ENCODE measurements at places on chromosomes 13 and 19. TPM values are rescaled to one million over a fixed set of nuclear protein-coding genes. Genes with fewer than 3 reads are reported as not detected.

- DNase-seq, result no peak
These were observed 151.6 kb upstream of the FREM2 start for GRCh38 chr13:38535261-38535660.

ZNF730 gene
- total RNA-seq, result 2.5 TPM

SYCN gene
- not detected for total RNA-seq

DNA sequence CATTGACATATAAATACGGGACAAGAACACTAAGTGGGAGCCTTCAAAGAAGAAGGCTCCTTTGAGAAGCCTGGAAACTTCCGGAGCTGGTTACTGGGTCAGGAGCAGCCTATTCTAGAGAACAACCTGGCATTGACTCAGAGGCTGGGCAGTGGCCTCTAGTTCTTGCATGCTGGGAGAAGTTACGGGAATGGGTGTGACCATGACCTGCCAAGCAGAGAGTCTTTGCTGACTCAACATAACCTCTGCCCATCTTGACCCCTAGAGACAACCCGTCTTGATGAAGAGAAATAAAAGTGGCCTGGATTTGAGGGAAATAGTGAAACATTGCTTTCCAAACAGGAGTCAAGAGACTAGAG lies 21.0 kb downstream of the STARD13 start:
- DNase-seq, result no peak

DNA sequence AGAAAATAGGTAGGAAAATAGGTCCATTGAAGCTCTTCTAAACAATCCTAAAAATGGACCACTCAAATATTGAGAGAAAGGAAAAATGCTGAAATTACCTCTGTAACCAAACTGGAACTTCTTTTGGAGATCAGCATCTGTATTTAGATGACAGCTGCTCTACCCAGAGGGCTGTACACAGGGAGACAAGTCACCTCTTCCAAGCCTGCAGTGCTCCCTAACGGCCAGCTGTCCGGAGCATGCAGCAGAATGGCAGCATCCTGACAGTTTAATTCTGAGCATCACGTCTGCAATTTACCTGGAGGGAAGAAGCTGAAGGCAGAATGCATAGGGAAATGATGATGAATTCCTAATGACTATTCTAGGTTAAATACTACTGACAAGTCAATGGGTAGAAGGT lies 62.8 kb upstream of the DIAPH3 start:
- no peak for DNase-seq

- DNase-seq, result peak; percentile 78
These were observed 32.5 kb downstream of the LCP1 start for GRCh38 chr13:46149272-46150133.

GRCh38 chr19:15631817-15632216 lies 8.9 kb upstream of the CYP4F3 start:
- DNase-seq, result peak; percentile 19

DNA sequence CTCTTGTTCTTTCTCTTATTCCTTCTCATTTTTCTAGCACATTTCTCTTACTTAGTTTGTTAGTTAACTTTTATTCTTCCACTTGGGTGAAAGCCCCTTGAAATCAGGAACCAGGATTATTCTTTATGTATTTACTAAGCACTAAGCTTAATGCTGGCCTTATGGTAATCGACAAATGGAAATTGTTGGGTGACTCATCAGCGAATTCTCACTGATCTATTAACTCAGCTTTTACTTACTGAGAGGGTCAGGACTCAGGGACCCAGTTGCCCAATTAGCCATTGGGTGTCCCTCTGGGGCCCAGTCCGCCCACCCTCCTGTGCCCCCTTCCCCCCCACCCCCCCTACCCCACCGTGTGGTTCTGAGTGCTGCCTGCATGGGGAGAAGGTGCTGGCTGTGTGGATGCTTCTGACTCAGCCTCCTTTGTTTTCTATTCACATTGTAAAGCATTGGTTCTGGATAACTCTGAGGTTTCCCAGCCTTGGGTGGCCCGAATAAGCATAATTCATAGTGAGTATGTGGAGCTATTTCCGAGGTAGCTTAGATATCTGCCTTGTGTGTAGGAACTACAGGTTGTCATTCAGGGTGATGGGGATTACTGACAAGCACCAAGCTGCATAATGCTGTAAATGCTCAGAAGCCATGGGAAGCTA lies 240.9 kb downstream of the FGF9 start:
- DNase-seq, result no peak

- no peak for DNase-seq
These were observed 342 bp downstream of the DDX49 start for GRCh38 chr19:18919900-18920214.

ZIC2 gene
- total RNA-seq, result 5.5 TPM

DNA sequence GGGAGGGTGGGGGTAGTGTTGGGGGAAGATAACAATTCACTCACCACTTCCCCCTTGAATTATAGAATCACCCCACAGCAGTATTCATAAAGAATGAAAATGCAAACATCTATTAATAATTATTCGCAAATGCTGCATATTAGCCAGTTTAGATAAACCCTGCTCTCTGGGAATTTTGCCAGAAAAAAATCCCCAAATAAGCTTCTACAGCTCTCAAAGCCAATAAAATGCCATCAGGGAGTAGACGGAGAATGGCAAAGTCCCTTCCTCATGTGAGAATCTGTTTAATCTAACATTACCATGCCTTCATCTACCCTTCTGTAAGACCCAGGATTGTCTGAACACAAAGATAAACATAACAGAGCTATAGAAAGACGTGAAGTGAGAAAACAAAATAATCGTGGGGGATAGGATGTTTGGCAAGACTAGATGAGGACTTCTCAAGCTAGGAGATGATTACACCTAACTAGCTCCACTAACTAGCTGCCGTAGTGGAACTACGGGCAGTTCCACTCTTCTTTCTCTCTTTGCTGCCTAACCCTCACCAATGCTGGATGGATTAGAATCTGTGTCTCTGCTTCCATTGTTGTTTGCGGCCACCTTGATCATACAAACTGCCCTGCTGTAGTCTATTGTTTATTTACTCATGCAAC lies 32.4 kb upstream of the CACNA1A start:
- DNase-seq, result no peak

- DNase-seq, result no peak
These were observed 436.4 kb downstream of the SLITRK5 start for GRCh38 chr13:88107570-88107969.

STK11 gene
- 98.9 TPM for total RNA-seq

Data from A172 (cell line).